ENCODE measurements at places on chromosomes 2 and 18. TPM values are rescaled to one million over a fixed set of nuclear protein-coding genes. Genes with fewer than 3 reads are reported as not detected.
A peak's percentile ranks its signal among the peaks of the same experiment; 100 is the strongest.

GRCh38 chr2:37149626-37150322 is 7.0 kb downstream of the EIF2AK2 start:
- no peak for DNase-seq

- DNase-seq, result peak; percentile 8
Observed at GRCh38 chr2:37711308-37711731, 39.9 kb upstream of the CDC42EP3 start.

DNA sequence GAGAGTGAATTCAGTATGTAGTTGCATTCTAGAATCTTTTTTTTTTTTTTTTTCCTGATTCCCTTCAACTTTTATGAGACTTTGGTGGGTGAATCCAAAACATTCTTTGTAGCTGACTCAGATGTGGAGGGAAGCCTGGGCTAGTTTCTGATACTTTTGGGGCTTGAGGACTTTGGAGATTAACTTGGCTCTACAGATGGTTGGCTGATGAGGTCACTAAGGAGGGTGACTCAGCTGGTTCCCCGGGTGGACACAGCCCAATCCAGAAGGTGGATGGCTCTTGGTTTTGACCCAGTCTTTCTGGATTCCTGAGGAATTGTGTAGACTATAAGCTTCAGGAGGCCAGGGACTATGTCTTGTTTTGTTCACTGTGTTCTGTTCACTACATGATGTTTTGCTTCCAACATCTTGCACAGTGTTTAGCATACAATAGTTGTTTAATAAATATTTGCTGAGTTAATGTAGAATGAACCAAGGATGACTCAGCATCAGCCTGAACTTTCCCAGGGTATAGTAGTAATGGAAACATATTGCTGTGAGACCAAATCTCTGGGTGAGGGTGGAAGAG is 30.5 kb downstream of the LAMA3 start:
- no peak for DNase-seq

POTEJ gene
- 0.15 TPM for total RNA-seq

STPG4 gene
- 0.47 TPM for total RNA-seq

B3GNT7 gene
- 461 TPM for total RNA-seq

ADD2 gene
- 0.21 TPM for total RNA-seq

TBR1 gene
- total RNA-seq, result not detected
